ENCODE measurements at places on chromosomes 12 and 14.

- DNase-seq, result no peak
Measured at GRCh38 chr12:63841571-63841970, 2.9 kb upstream of the SRGAP1 start.

GRCh38 chr12:90959538-90960139 lies 4.7 kb upstream of the CCER1 start:
- DNase-seq, result no peak

DNA sequence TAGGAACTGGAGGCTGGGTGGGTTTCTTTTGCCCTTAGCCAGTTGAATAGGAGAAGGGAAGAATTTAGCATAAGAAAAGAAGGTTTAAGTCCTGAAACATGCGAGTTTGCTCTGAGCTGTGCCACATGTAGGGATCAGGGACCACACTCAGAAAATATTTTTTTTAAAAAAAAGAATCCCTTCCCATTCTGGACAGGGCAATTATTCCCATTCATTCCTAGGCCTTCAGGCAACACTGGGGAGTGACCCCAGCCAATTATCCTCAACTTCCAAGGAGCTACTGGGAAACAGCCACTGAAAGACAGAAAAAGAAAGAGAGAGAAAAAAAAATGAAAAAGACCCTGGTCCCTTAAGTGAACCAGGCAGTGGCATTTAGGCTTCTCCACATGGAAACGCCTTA lies 115.1 kb downstream of the RIN3 start:
- no peak for DNase-seq

GRCh38 chr12:106308611-106309010 lies 6.1 kb downstream of the TCP11L2 start:
- no peak for DNase-seq

DNA sequence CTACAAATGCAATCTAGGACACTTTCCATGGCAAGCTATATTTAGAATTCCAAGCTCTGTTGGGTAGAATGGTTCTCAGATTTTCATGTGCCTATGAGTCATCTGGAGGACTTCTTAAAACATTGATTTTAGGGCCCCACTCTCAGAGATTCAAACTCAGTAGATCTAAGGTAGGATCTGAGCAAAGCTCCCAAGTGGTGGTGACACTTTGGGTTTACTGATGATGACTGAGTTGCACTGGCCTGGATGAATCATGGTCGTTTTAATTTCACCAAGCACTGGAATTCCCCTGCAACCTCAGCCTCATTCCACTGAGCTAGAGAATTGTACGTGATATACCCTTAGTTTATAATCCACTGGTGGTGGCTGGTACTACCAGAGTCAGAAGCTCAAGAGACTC lies 86.5 kb downstream of the PPM1H start:
- no peak for DNase-seq

All from ecto neural progenitor cell (in vitro differentiated cells).